Nephron progenitor cell (in vitro differentiated cells): ENCODE measurements at places on chromosomes 5 and 9.

GRCh38 chr5:90096415-90097081, 313.0 kb downstream of the CETN3 start:
- DNase-seq: no peak

DNA sequence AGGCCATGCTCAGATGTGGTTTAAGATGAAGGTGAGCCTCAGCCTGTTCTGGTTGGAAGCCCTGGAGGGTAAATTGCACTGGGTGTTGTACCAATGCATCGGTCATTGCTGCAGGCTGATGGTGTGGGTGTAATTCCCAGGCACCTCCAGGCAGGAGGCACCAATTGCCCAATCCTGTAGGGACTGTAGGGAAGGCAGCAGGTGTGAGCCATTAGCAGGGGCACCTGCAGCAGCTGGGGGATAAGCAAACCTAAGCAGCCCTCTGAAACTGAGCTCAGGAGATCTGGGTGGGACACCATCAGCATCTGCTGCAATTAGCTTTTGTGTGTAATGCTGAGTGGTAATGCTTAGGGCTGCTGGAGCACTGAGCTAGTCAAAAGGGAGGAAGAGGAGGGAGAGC, 190.1 kb upstream of the TBC1D2 start:
- DNase-seq: no peak

GRCh38 chr5:18329328-18329727, 695.1 kb downstream of the TAF11L14 start:
- DNase-seq: no peak

DNA sequence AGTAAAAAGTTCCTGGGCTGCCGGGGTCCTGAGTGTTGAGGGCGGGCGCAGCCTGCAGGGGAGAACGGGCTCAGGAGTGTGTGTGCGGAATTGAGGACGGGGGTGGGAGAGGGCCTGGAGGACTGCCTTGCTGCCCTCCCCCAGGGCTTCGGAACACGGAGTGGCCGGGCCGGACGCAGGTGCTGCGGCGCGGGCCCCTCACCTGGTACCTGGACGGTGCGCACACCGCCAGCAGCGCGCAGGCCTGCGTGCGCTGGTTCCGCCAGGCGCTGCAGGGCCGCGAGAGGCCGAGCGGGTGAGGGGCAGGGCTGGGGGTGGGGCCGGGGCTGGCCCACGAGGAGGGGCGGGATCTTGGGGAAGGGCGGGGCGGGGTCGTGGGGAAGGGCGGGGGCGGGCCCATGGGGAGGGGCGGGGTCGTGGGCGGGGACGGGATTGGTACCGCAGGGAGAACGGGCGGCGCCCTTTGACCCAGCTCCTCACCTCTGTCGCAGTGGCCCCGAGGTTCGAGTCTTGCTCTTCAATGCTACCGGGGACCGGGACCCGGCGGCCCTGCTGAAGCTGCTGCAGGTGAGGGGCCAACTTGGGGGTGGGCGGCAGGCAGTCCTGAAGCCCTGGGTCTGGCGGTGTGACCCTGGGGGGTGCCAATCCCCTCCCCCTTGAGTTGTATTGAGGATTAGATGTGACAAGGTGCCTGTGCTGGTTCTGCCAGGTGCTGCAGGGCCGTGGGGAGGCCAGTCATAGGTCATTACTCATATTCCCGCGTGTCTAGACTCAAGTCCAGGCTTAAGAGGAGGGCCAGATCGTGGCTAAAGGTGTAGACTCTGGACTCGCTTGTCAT, 7.1 kb downstream of the FPGS start:
- DNase-seq: peak; percentile 77

DNA sequence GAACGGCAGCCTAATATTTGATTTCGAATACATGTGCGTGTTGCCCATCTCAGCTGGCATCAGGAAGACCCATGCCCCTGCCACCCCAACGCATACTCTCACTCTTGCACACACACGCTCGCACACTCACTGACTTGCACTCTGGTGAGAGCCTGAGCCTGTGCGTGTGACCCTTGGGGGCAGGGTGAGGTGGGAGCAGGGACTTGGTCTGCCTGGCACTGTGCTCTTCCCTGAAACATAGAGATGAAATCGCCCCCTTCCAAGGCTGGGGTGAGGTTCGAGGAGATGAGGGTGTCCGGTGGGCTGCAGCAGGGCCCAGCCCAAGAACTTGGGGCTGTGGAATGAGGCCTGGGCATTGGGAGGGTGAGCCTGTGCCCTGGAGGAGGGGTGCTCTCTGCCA, 1.2 kb downstream of the LCN9 start:
- DNase-seq: no peak

DNA sequence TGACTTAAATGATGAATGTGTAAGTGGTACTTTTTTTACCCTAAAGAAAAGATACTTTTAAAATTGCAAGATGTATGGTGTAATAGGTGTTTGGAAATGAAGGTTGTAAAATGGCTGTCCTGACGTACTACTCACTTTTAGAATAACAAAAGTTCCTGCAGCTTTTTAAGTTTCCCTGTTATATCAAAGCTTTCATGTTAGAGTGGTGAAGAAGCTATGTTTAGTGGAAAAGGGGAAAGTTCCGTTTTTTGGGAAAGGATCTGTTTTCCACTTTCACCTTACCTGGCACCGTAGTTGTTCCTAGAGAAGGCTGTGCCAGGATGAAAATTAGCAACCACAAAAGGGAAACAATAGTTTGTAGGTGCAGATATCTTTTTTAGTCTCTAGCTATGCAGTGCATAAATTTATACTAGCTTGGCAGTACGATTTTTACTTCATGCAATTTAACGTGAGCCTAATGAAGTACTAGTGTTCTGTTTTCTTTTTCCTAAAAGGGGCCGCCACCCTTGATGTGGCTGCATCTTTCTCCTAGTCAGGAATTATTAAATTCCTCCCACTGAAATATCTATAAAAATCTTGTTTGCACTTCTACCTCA, 1.3 kb downstream of the TNPO1 start:
- DNase-seq: no peak

DNA sequence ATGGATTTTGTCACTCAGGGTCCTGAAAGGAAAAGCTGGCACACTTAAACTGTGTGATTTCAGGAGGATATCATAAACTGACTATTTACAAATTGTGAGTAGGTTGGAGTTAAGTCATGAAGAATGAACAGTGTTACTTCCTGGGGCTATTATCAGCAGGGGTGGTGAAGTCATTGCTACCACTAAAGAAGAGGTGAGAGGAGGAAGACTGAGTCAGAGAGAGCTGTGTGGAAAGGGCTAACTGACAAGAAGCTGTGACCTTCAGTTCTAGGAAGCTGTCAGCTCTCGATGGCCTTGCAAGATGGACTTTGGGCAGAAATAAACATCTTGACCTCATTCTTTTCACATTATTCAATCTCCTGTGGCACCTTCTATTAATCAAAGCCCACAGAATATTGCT, 72.3 kb upstream of the STARD4 start:
- no peak for DNase-seq

- DNase-seq: no peak
Measured at GRCh38 chr9:118108971-118109370, 404.8 kb downstream of the TLR4 start.

DNA sequence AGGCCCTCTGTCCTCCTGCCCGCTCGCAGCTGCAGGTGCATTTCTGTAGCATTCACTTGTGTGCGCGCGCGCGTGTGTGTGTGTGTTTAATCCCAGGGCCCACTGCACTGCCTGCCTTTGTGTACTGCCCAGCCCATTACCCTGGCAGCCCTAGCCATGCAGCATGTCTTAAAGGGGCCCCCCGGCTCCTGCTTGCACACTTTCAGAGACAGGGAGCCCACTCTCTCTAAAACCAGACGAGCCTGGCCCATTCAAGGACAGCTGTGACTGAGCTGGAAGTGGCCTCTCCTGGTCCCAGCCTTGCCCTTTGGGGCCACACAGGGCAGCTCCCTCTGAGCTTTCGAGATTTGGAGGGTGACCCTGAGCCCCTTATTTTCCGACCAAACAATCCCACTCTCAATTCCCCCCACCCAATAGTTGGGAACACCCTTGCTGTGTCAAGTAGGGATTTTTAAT, 98.9 kb downstream of the DAB2IP start:
- DNase-seq: no peak

- DNase-seq: no peak
Measured at GRCh38 chr9:14936491-14936890, 26.3 kb upstream of the FREM1 start.

GRCh38 chr5:84255315-84255714, 129.4 kb downstream of the EDIL3 start:
- DNase-seq: no peak

- peak; percentile 73 for DNase-seq
Measured at GRCh38 chr9:34628656-34629490, at the start of gene ARID3C. ARID3C (minus strand) TSS chr9:34629066; CDS start chr9:34628014, 1,052 bp downstream.

GRCh38 chr9:92224177-92224576, 69.3 kb downstream of the IARS1 start:
- DNase-seq: no peak

GRCh38 chr9:98552331-98552730, 156.4 kb downstream of the GABBR2 start:
- DNase-seq: no peak

DNA sequence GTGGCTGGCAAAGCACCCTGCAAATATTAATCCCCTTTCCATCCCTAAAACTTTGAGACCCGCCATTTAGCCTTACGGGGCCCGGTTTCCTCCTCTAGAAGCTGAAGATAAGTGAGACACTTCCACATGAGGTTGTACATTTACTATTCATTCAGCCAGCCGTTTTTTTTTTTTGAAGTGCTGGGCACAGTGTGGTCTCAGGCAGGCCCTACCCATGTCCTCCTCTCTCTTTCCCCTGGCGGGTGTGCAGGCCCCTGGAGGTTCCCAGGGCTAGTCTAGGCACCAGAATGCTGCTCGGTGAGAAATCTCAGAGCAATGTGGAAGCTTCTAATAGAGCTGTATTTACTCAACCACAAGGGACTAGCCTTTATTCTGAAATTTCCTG, 107.4 kb upstream of the LARP1 start:
- DNase-seq: no peak

DNA sequence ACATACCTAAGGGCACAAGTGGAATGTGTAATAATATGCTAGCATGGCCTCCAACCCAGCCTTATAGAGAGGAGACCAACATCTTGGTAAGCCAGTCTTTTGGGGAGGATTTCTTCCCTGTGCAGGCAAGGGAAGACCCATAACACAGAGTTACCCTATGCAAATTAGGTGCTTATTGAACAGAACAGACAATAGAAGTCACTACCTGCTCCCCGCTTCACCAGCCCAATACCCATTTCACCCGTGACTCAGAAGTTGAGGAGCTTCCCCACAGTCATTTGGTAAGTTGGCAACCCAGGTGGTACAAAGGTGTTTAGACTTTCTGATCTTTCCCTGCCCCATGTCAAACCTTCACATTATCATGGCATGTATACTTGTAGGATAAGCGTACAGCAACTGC, 44.6 kb downstream of the AOPEP start:
- DNase-seq: no peak

- no peak for DNase-seq
Measured at GRCh38 chr5:65883461-65883860, 42.9 kb upstream of the ERBIN start.

- no peak for DNase-seq
Measured at GRCh38 chr5:56185768-56186311, 47.3 kb downstream of the ANKRD55 start.

GRCh38 chr5:135308752-135309151, 90.3 kb downstream of the MACROH2A1 start:
- DNase-seq: no peak

GRCh38 chr5:159883522-159883950, 32.7 kb upstream of the ADRA1B start:
- DNase-seq: no peak

- DNase-seq: no peak
Measured at GRCh38 chr9:81096625-81097024, 592.7 kb downstream of the TLE1 start.

- DNase-seq: no peak
Measured at GRCh38 chr5:58993461-58993860, 410.6 kb downstream of the RAB3C start.
